ENCODE measurements at places on chromosomes 4 and X.

DNA sequence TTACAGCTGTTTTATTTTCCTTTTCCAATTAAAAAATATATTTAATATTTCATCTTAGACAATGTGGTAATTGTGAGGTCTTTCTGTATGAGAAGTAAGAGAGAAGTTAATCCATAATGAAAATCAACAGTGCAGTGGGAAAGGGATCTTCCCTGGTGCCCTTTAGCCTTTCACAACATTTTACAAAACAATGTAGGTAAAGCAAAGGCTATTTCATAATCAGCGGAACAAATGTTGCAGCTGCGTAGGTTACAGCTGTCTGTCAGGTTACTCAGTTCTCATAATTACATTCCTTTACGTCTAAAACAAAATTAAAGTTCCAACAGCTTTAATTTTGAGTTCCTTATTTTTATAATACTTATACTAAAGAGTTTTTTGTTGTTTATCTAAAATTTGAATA, 22.8 kb upstream of the VCX3A start:
- DNase-seq, result no peak

GRCh38 chr4:157151711-157152110, 68.8 kb upstream of the GRIA2 start:
- DNase-seq, result no peak

- DNase-seq, result no peak
These were observed 84.8 kb downstream of the PCDH10 start for GRCh38 chr4:133233922-133234321.

DNA sequence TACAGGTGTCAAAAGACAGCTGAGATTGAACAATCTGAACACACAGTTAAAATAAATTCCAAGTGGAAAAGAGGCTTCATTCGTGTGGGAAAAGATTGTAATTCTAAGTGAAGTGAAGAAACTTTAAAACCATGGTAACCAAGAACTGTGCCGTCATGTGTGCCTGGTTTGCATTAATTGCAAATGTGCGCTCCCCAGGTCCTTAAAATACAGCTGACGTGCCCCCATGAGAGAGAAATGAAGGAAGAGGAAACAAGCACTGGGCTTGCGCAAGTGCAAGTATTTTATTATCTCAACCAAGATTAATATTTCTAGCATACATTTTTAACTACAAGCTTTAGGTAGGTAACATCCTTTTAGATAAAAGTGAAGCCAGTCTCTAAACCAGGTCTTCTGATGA, 92.5 kb downstream of the PARM1 start:
- DNase-seq, result no peak

DNA sequence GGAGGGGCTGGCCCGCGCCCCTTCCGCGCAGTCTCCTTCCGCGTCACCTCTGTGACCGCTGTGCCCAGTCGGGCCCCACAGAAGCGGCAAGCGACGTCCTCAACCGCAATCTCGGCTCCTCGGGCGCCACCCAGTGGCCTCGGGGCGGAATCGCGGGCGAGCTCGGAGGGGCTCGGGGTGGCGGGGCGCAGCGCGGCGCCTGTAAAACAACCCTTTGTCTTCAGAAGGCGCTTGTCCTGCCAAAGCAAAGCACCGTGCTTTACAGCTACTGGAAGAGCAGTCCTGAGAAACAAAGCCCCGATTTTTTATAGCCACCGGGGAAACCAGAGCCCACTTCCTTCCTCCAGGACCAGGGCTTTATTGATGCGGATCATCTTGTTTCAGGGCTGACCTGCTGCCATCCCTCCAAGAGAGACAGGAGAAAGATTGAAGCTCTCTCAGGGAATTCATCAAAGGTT, 37.3 kb upstream of the CDKN2AIP start:
- DNase-seq, result peak; percentile 98

GRCh38 chr4:93409035-93409434, 419.5 kb upstream of the ATOH1 start:
- no peak for DNase-seq

DNA sequence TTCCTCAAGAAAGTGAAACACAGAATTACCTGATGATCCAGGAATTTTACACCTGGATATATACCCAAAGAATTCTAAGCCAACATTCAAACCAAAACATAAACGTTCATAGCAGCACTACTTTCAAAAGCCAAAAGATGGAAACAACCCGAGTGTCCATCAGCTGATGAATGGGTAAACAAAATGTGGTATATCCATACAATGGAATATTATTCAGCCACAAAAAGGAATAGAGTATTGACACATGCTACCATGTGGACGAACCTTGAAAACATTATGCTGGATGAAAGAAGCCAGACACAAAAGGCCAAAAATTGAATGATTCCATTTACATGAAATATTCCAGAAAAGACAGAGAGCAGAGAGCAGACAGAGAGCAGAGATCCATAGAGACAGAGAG, 52.0 kb downstream of the IRF2 start:
- DNase-seq, result no peak

- DNase-seq, result peak; percentile 85
These were observed 1.2 kb downstream of the BCOR start for GRCh38 chrX:40096395-40097091.

- DNase-seq, result peak; percentile 46
These were observed 25.1 kb downstream of the PIR start for GRCh38 chrX:15468036-15468435.

DNA sequence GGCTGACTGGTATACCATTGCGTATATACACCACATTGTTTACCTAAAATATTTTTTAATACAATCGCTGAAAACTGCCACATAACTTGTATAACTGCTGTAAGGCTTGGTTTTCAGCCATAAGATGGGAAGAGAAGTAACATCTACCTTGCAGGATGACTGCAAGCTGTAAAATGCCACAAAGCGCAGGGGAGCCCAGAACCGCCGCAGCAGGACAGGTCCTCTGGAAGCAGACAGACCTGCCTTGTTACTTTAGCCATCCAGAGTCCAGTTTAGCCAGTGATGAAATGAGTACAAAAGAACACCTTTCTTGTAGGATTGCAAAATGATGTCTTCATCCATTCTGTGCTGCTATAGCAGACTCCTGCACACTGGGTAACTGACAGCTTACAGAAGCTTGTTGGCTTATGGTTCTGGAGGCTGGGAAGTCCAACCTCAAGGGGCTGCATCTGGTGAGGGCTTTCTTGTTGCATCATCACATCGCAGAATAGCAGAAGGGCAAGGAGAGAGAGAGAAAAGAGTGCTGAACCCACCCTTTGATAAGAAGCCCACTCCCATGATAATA, 4.1 kb upstream of the CTBP1 start:
- DNase-seq, result no peak

GRCh38 chr4:140928880-140929279, 172.7 kb upstream of the TBC1D9 start:
- no peak for DNase-seq

DNA sequence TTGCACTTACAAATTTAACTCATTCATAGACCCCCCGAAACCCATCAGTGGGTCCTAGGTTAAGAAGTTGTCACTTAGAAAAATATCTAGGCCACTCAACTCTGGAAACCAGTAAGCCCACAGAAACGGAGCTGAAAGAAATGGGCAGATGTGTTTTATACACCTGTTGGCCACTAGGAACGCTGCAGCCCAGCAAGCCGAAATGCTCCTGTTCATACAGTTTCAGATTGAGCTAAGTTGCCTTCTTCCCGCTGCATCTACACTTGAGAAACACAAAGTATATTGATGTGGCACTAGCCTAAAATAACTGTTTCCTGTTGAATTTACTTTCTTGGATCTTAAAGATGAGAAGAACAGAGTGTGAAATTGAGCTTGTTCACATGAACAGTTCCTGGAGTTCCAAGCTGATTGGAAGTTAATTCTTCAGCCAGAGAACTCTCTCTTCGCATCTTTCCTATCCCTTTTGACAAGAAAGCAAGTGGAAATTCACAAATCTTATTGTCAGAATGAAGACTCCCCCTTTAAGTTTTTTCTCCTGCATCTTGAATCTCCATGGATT, 174.1 kb downstream of the RBMX2 start:
- peak; percentile 67 for DNase-seq

DNA sequence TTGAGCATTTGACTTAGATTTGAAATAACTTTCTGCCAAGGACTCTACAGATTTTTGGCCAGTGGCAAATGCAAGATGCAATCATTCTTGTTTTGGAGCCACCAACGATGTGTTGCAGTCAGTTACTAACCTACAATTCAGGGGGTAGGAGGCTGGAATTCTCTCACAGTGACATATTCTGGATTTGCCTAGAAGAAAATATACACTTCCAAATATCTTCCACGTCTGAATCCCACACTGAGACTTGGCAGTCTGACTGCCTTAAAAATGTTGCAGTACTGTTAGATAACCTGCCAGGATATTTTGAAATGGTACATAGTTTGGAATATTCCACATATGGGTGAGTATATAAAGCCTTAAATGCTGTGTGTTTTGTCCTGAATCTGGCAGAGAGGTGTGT, 27.6 kb upstream of the AGTR2 start:
- DNase-seq, result no peak

- peak; percentile 66 for DNase-seq
These were observed 841 bp downstream of the ACOT9 start for GRCh38 chrX:23742174-23742696.

DNA sequence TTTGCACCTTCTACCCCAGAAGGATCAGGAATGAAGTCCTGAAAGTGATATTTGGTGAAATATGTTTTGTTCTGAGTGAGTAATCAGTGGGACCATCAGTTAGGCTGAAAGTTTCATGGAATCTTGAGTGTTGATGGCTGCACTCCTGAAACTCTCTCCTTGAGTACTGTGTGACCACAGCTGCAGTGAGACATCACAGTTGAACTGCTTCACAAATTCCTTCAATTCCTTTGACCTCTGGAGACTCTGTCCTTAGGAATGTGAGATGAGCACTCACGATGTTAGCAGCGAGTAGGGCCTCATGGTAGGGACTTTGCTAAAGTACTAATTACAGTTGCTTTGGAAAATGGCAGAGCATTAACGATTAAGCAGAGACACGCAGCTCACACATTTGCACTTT, 142.9 kb upstream of the SLC4A4 start:
- peak; percentile 66 for DNase-seq

- DNase-seq, result no peak
These were observed 676.7 kb upstream of the LCORL start for GRCh38 chr4:18698119-18698883.

- peak; percentile 82 for DNase-seq
These were observed 3.2 kb upstream of the ENPEP start for GRCh38 chr4:110472583-110473329.

GRCh38 chrX:140756941-140757340, 47.4 kb downstream of the LINC00632 start:
- no peak for DNase-seq

- peak; percentile 90 for DNase-seq
These were observed 38.5 kb upstream of the FGFBP2 start for GRCh38 chr4:16001484-16001858.

DNA sequence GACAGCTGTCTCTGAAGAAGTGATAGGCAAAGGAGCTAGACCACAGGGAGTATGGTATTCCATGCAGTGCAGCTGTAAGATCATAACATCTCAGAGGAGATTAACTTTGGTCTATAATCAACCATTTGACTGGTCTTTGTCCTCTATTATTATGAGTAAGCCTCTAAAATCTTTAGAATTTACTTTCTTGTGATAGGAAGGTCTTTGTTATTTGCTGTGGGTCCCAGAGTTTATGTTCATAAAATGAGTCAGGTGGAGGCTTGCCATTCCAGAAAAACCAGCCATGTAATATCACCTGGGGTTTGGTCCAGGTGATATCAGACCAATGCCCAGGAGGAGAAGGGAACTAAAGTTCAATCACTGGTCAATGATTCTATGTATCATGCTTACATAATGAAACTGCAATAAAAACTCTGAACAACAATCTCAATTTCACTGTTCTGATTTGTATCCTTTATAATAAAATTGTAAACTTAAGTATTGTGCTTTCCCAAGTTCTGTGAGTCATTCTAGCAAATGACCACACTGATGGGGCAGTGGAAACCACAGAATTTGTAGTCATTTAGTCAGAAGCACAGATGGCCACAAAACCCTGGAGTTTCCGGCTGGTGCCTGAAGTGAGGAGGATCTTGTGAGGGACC, 239.6 kb upstream of the TRAM1L1 start:
- DNase-seq, result no peak

GRCh38 chr4:52366621-52367020, 292.5 kb downstream of the USP46 start:
- no peak for DNase-seq

DNA sequence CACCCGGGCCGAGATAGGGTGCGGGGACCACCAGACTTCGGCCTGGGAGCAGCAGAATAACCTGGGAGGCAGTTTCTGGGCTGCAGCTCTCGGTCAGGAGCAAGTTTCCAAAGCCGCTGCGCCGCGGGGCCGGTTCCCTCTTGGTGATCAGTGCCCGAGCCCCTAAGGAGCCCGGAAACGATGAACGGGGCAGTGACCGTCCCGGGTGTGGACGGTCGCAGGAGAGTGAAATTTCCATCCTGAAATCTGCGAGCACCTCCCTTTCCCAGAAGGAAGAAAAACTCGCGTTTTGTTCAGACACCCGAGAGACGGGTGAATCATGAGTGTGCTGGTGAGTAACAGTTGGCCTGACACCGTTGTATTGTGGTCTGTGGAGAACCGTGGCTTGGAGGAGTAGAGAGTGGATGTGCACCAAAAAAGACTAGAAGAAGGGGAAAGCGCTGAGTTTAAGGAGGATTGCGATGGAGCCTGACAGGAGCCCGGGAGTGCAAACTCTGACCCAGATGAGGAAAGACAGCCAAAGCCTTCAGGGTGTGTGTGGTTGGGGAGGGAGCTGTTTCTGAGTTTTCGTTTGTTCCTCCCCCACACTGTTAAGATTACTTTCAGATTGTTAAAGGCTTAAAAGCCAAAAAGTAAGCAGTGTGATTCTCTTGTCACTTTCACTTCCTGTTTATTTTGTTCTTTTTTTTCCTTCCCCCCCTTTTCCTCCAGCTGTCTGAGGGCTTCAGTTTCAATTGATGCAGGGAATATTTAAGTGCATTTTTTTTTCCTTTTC, 828 bp downstream of the MCUB start:
- peak; percentile 78 for DNase-seq

DNA sequence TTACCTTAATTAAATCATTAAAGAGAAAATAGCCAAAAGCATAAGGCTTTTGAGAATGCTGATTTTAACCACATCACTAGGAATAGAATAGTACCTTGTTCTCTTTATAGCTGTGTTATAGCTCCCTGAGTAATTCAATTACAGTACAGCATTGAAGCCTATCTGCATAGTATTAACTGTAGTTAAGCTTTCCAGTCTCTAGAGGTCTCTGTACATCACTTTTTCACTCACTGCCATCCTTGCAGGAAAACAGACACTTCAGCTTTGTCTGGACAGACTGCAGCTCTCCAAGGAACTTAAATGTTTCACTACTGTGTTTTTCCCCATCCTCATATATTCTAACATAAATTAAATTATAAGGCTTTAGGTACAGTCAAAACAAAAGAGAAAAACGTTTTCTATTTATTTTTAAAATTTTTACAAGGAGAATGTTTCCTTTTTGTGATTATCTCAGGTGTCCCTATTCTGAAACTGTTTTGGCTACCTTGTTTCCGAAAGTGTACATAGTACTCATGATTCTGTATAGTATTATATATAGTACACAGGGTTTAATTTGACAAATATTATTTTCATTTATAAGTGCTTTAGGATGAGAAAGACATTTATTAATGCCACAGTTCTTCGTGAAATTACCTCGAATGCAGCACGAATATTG, 407.9 kb downstream of the PCDH18 start:
- no peak for DNase-seq
